ENCODE measurements at places on chromosomes 4 and X.

DNA sequence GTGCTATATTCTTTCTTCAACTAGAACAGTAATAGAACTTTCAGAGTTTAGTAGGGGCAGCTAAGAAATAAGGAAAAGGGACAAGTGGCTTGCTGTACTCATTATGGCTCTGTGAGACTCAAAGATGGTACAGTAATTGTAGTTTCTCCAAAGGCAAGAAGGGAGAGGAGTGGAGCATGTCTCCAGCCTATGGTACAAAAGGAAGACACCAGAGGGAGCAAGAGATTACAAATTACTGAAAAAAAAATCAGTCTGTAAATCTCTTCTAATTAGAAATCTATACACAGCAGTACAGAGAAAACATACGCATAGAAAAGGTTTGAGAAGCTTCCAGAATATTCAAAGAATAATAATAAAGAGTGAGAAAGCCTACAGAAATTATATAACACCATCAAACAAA, 61.4 kb downstream of the KLHL4 start:
- no peak for DNase-seq

DNA sequence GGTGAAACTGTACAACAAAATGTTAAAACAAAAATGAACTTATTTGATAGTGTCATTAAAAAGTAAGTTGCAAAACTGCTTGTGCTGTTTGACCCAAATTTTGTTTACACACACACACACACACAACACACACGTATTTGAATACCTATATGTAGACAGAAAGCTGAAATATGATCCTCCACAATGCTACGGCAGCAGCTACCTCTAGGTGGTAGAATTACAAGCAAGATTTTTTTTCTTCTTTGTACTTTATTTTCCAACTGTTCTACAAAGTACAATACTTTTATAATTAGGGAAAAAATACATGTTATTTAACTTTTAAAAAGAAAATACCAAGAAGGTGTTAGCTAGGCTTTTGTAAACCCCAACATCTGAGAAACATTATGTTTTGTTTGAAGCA, 1.2 kb downstream of the CYTL1 start:
- DNase-seq: no peak

DNA sequence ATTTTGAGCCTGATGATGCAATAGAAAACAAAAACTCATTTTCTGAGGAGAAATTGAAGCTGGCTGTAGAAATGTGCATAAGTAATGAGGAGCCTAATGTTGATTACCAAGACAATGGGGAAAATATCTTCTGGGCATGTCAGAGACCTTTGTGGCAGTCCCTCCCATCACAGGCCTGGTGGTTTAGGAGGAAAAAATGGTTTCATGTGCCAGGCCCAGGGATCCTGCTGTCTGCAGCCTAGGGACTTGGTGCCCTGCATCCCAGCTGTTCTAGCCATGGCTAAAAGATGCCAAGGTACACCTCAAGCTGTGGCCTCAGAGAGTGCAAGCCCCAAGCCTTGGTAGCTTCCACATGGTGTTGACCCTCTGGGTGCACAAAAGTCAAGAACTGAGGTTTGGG, 128.7 kb upstream of the ARHGEF9 start:
- DNase-seq: no peak

DNA sequence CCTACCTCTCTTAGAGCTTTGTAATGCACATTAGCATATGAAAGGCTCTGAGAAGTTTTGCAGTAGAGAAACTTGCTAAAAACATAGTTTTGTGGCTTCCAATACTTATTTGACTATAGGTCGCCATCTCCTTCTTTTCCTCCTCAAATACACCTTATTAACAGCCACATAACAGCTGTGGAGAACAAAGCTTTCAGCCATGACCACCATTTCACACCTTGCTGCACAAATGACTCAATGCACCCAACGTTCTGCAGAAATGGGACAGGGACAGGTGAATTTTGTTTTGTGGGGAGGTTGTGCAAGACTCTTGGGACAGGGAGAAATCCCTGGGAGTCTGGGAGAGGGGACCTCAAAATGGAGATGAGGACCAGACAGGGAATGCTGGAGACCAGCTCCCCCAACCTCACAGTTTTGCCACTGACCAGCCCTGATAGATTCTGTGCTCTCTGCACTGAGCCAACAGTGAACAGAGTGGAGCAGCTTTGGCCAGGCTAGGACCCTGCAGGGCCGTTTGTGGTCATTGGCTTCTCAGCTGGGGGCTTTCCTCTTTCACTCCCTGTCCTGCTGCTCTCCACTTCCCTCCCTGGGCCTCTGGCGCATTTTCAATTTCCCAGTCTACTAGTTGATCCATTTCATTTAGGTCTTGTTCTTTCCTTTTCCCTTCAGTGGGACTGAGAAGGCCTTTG, 16.6 kb downstream of the FRMPD3 start:
- DNase-seq: no peak

- DNase-seq: no peak
Measured at GRCh38 chr4:56874923-56875322, 32.8 kb upstream of the REST start.

- no peak for DNase-seq
Measured at GRCh38 chr4:173332963-173333657, 1.0 kb downstream of the HMGB2 start.

GRCh38 chr4:179977378-179977777, 2265.8 kb upstream of the TENM3 start:
- DNase-seq: no peak

- DNase-seq: no peak
Measured at GRCh38 chr4:6405397-6405706, 67.1 kb downstream of the PPP2R2C start.

DNA sequence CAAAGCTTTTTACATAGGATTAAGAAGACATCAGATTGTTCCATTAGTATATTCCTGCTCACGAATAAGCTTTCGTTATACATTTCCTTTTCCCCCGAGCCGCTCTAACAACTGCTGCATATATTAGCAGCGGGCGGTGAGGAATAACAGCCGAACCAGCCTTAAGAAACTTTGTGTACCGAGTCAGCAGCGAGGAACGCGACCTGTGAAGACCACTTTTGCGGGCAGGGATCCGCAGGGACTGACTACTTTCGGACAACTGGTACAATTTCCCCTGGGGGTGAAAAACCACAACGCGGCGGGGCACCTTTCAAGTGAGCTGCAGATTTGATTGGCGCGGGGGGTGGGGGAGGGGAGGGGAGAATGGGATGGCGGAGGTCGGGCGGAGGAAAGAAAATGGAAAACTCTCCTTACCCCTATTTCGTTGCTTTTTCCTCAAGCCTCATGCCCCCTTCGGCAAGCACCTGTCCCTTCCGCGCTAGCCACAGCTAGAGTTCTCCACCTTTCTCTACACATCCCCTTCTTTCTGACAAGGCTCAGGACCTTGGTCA, 5.9 kb upstream of the PITX2 start:
- no peak for DNase-seq

DNA sequence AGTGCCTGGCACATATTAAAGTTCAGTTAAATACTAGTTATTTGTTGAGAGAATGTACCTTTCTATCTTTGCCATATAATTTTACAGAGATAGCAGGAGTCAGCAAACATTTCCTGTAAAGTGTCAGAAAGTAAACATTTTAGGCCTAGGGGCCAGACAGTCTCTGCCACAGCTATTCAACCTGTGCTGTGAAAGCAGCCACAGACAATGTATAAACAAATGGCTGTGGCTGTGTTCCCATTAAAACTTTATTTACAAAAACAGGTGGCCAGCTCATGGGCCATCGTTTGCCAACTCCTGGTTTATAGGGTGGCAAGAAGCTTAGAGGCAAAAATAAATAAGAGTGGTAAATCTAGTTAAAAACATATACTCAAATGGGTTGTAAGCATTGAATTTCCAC, 34.0 kb upstream of the BRS3 start:
- no peak for DNase-seq

DNA sequence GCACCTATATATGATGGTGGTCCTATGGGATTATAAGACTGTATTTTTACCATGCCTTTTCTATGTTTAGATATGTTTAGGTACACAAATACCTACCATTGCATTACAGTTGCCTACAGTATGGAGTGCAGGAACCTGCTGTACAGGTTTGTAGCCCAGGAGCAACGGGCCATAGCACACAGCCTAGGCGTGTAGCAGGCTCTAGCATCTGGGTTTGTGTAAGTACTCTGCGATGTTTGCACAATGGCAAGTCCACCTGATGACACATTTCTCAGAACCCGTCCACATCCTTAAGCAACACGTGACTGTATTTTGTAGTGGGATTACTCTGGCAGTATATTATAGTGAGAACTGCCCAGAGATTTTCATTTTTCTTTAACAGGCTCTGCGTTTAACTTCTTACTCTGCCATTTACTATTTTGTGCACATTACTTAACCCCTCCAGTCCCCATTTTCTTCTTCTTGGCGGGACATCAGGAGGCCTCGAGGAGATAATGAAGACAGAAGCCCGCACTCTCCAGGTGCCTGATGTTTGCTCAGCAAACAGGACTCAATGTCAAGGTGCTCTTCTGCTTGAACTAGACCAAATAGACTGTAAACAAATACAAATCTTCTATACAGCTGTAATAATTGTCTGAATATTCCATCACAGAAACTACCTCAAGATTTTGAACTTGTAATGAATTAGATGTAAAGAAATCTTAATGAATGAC, 102.0 kb upstream of the PDLIM3 start:
- no peak for DNase-seq

DNA sequence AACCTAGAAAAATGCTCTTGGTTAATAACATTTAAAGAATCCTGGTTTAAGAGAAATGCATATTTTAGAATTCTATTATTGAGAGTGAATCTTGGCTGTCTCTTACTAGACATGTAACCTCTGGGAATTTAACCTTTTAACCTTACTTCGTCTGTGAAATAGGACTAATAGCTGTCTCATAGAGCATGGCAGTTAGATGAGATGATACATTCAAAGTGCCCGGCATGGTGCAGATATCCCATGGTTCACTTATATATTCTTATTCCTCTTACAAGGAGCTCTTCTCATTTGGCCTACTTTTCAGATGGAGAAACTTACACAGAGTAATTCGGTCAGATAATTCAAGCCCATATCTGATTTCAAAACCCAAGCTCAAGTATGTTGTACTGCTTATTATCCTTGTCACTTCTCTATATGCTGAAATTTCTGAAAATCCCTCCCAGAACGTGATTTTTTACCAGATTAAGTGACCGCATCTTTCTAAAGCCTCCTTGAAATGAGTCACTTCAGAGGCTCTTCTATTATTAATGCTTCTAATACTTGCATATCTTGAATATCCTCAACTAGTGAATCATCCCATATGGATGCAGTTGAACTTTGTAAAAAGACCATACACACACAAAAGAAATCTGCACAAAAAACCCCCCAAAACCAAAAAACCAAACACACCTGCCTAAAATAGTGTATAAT, 4.9 kb downstream of the CDKN2AIP start:
- no peak for DNase-seq
